NCI-H187 treated with DMSO at 0.1 percent for 48 hours (cell line): ENCODE measurements at places on chromosomes 3 and 15.

GRCh38 chr3:177013681-177014280 lies 183.5 kb downstream of the TBL1XR1 start:
- DNase-seq: no peak

DNA sequence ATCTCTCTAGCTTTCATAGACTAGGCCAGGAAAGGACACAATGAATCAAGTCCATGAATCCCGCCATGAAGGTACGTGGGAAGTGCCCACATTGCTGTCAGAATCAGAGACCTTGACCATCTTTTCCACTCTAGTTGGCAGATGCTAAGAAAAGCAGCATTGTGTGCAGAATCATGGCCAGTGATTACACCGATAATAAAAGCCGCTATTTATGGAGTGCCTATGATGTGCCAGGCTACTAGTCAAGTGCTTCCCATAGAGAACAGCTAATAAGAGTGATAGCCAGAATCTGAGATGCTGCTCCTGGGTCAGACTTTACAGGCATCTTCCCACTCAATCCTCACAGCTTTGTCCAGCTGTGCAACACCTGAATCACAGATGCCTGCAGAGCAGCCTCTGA lies 13.2 kb upstream of the RPL32 start:
- DNase-seq: no peak

DNA sequence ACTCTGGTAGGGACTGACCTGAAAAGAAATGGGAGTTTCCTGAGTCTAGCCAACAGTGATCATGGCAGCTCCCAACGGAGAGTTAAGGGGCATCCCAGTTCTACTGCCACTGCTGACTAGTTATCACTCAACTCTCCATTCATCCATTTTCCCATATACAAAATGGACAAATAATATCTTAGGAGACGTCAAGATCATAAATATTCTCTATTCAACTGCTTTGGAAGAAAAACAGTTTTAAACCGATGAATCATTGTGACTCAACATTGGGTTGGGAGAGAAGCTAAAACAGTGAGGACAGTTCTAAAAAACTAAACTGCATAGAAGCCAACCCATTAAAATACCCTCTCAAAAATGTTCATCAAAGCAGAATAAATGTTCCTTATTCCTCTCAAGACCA lies 57.6 kb upstream of the CHRM5 start:
- DNase-seq: no peak

DNA sequence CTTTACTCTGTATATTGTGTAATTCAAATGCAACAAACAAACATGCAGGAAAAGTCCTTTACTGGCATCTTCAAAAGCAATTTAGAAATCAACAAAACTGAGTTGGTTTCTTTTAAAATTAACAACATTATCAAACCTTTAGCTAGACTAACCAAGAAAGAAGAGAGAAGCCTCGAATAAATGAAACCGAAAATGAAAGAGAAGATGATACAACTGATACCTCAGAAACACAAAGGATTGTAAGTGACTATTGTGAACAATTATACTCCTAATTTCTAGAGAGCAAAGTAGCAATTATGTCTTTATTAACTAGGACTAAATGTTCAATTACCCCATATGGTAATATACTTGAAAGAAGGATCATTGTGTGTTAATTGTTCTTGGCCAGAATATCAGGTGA lies 49.2 kb upstream of the P3H2 start:
- no peak for DNase-seq

DNA sequence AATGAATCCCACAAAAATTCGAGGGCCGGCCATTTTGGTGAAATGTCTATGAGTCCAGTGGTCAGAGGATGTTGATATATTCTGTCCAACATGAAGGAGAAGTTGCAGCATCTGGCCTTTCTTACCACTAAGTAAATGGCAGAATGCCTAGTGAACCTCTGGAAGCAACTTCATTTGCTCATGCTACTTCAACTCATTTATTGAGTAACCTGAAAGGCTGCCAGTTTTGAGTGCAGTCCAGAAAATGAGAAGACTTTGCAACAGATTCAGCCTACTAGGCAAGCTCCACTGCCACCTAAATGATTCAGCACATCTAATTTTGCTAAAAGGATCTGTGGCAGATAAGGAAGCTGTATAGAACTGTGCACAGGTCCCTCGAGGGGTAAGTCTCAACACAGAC lies 265.0 kb downstream of the OPA1 start:
- DNase-seq: no peak

GRCh38 chr15:92654662-92655061 lies 913 bp downstream of the FAM174B start:
- no peak for DNase-seq

- DNase-seq: no peak
Measured at GRCh38 chr3:3260870-3261269, 81.4 kb upstream of the CRBN start.

- no peak for DNase-seq
Measured at GRCh38 chr3:141507392-141508066, 20.7 kb downstream of the RASA2 start.

DNA sequence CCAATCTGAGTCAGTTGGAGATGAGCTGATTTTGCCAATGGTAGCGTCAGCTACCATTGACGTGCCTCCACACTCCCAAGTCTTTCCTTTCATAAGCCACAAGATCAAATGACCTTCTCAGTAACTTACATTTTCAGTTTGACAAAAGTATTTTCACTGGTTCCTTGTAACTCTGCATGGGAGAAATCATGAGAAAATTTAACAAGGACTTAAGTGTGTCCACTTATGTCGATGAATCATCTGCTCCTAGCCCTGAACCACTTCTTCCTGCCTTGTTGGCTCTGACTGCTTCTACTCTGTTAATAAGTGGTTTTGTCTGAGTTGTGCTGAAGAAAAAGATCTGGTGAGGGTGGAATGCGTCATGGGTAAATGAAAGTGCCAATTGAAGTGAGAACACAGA lies 101.2 kb downstream of the NFKBIZ start:
- no peak for DNase-seq

DNA sequence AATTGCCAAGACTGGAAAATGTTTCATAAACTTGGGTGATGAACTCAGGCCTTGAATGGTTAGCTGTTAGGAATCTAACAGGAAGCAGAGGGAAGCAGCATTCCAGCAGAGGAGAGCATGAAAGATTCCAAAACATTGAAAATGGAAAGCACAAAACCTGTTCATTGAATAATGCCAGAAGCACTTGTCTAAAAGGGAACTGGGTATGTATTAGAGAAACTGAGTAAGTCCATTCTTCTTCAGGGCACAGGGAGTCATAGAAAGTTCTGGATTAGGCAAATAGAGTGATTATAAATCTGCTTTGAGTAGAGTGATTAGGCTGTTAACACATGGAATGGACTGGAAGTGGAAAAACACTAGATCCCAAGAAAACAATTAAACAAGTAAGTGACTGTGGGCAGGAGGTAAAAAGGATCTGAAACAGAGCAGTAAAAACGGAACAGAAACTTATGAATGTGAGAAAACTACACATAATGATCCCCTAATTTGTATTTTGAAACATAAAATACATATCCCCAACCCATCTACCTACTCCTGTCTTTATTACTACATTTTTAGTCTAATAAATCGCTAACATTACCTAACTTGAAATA lies 343.4 kb downstream of the TBC1D5 start:
- DNase-seq: no peak

- no peak for DNase-seq
Measured at GRCh38 chr15:78232951-78233350, 1.4 kb downstream of the ACSBG1 start.

- no peak for DNase-seq
Measured at GRCh38 chr3:71110385-71111222, 472.9 kb downstream of the FOXP1 start.

DNA sequence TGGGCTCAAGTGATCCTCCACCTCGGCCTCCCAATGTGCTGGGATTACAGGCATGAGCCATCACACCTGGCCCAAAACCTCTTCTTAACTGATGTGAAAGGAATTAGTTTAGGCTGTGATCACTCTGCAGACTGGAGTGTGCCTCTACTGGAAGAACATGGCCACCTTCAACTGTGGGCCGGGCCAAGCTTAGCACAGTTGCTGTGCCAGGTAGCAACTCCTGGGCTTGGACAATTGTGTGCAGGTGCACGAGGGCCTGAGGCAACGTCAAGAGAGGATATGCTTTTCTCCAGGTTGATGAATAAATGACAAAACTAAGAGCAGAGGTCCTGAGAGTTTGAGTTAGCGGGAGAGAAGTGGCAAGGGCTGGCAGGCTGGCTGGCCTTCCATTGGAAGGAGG lies 6.5 kb downstream of the FAH start:
- DNase-seq: no peak

- DNase-seq: no peak
Measured at GRCh38 chr3:117017135-117017894, 307.7 kb downstream of the TUSC7 start.

- no peak for DNase-seq
Measured at GRCh38 chr3:46271209-46271745, 29.0 kb downstream of the CCR3 start.

DNA sequence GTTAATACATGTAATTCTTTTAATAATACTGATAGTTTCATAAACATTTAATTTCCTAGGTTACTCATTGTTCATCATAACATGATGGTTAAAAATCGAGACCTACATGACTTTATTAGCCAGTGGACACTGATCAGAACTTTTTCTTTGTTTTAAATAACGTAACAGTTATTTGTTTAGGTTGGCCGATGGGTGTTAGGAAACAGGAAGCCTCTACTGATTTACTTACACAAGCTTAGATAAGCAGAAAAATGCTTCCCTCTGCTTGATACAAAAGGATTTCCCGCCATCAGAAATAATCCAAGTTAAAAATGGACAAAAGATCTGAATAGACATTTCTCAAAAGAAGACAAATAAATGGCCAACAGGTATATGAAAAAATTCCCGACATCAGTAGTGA lies 16.6 kb upstream of the APH1B start:
- DNase-seq: no peak

- peak; percentile 34 for DNase-seq
Measured at GRCh38 chr3:127820826-127821313, 1.4 kb downstream of the MGLL start.

GRCh38 chr15:69478259-69478781 lies 25.7 kb downstream of the RPLP1 start:
- DNase-seq: no peak

DNA sequence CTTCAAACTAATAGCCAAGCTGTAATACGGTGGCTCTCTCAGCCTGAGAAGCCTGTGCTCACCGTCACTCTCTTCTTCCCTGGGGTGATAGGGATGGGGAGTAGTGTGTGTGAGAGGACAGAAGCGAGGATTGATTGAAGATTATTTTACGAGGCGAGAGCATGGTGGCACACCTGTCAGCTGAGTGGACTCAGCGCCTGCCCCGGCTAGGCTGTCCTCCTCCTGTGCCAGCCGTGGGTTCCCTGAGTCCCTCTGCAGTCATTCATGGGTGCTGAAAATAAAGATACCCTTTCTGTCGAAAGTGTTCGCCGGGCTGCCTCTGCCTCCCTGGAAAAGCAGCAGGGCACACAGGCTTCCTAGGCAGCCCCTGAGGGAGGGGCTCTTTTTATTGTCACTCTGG lies 124.1 kb downstream of the PGPEP1L start:
- DNase-seq: no peak

- DNase-seq: no peak
Measured at GRCh38 chr3:188416041-188416440, 262.1 kb downstream of the LPP start.

GRCh38 chr3:129116482-129116946 lies 5.1 kb downstream of the RAB43 start:
- no peak for DNase-seq

DNA sequence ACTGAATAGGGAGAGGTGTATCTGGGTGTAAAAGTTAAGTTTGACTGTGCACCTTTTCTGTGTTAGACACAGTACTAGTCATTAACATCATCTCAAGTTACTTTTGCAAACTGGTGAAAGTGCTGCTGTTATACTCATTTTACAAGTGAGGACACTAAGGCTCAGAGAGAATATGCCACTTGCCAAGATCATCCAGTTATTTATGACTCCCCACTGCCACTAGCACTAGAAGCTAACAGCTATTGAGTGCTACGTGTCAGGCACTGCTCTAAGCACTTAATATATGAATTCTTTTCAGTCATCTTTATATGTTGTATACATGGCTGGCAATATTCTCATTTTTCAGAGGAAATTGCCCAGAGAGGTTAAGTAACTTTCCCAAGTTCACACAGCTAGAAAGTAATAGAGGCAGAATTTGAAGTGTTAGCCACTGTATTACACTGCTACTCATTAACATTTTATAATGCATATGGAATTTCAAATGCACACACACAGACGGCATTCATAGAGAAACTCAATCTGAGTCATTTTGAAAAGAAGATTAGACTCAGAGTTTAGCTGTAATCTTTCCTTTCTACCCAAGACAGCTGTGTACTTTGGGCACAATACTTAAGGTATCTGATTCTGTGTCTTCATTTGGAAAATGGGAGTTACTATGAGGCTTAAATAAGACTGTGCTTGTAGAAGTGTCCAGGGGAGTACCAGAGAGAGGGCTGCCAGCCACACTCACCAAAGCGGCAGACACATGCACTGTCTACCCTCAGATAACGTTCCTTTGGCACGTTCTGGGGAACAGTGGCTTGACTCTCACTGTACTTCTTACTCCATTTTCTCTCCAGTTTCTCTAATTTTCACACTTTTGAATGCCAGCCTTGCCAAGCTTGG lies 1.3 kb upstream of the MASP1 start:
- no peak for DNase-seq

- no peak for DNase-seq
Measured at GRCh38 chr3:66497288-66497984, 3.4 kb downstream of the LRIG1 start.

GRCh38 chr3:139235192-139235591 lies 108.6 kb upstream of the MRPS22 start:
- DNase-seq: no peak

DNA sequence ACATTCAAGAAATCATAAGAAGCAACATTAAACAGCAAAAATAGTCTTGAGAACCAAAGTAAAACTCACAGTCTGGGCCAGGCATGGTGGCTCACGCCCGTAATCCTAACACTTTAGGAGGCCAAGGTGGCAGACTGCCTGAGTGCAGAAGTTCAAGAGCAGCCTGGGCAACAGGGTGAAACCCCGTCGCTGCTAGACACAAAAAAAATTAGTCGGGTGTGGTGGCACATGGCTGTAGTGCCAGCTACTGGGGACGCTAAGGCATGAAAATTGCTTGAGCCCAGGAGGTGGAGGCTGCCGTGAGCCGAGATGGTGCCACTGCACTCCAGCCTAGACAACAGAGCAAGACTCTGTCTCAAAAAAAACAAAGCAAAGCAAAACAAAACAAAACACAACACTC lies 117.7 kb upstream of the GOLGA6L6 start:
- DNase-seq: no peak

GRCh38 chr3:105731686-105732085 lies 137.1 kb downstream of the CBLB start:
- no peak for DNase-seq

DNA sequence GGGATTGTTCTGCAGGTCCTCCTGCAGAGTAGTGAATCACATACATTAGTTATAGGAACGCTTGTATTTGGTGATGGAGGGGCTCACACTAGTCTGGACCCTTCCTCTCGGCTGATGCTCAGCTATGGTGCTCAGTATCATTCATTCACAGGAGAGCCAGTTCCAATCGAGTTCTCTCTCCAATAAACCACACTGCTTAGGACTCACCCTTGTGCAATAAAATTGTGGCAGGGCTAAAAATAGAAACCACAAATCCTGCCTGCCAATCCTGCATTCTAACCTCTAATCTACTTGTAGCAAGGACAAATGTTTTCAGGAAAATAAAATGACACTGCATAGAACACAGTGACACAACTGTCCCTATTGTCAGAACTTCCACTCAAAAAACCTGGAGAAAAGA lies 138.4 kb upstream of the TBL1XR1 start:
- no peak for DNase-seq

GRCh38 chr3:180320631-180321030 lies 281.3 kb upstream of the TTC14 start:
- no peak for DNase-seq
